Bone marrow (tissue), 2 donors: ENCODE measurements at places on chromosomes 16 and 17.

DNA sequence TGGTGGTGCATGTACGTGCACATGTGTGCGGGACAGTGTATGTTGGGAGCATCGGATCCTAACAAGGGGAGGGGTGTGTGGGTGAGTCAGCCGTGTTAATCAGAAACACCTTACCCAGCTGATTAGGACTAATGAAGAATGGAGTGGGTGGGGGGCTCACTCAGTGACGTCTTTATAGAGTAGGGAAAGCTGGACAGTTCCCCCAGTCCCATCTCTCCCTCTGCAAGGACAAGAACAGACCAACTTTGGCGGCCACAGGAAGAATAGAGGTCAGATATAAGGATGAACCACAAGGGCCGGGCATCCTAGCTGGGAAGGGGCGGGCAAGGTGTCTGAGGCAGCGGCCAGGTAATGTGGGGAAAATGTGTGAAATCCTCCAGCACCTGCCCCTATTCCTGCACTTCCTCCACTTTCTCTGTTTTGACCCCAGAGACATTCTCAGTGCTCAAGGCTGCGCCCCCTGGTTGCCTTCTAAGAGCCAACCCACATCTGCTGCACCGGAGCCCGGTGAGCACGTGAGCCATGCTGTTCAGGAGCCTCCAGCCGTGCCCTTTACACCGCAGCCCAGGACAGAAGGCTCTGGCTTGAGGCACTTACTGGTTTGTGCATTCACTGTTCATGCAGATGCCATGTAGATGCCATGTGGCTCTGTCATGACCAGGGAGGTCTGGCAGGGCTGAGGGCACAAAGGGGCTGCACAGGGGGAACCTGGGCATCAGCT, 18.9 kb upstream of the TBX21 start:
- DNase-seq = no peak

GRCh38 chr16:76222087-76222486, 55.1 kb upstream of the CNTNAP4 start:
- DNase-seq = no peak

GRCh38 chr16:31397096-31397660, 4.0 kb downstream of the ITGAD start:
- no peak for DNase-seq

- DNase-seq = no peak
These were observed 139.5 kb upstream of the PMFBP1 start for GRCh38 chr16:72311426-72311825.

DNA sequence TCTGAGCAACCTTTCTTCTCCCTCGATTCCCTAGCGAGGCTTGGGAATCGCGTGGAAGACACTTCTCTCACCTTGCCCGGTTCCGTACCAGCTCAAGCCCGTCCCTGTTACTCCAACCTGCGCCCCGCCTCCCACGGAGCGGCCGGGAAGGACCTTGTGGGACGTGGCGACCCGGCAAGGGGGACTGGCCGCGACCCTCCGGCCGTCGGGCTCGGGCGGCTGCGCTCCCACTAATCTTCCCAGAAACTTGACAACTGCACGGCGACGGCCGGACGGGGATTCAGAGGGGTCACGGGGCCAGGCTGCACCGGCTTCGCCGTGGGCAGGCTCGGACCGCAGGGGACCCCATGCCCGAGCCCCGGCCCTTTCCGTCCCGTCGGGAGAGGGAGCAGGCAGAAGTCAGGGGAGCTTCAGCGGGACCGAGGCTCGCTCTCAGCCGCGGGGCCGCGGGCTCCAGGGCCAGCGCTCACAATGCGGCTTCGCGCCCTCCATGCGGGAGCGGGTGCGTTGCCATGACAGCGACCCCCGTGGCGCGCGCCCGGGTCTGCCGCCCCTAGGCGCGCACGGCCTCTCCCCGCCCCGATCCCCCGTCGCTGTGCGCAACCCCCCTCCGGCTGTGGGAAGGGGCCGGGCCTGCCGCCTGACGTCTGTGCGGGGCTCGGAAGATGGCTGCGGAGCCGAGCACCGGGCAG, at the start of gene SGSM2:
SGSM2 (plus strand) TSS at position 650 of the 692 bp plus-strand sequence. CDS start 188 bp downstream, outside the sequence.
- DNase-seq = peak; percentile 18

DNA sequence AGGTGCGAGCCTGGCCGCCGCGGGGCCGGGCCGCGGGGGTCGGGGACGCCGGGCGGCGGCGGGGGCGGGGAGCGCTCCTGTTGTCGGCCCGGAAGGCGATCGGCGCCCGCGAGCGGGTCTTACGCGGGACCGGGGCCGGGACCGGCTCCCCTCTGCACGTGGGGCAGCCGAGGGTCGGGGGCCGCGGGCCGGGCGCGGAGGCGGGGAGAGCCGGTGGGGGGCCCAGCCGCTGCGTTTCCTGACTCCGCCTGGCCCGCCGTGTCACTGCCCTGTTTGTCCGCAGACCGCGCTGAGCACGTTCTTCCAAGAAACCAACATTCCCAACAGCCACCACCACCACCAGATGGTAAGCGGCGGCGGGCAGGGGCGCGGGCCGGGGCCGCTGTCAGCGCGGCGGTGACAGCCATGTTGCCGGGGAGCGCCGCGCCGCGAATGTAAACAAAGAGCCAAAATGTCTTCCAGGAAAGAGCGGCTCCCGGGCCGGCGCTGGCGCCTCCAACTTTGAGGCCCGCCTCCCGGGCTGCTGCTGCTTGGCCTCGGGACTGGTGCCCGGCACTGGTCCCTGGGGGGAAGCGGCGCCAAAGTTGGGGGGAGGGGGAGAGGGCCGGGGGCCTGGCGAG, 586 bp downstream of the UBALD2 start:
- DNase-seq = no peak

- DNase-seq = no peak
These were observed 9.4 kb downstream of the ABCC1 start for GRCh38 chr16:15958703-15959348.

GRCh38 chr17:49187301-49187700, 23.1 kb downstream of the GNGT2 start:
- DNase-seq = no peak

- no peak for DNase-seq
These were observed 21.7 kb upstream of the PAFAH1B1 start for GRCh38 chr17:2571523-2572303.

DNA sequence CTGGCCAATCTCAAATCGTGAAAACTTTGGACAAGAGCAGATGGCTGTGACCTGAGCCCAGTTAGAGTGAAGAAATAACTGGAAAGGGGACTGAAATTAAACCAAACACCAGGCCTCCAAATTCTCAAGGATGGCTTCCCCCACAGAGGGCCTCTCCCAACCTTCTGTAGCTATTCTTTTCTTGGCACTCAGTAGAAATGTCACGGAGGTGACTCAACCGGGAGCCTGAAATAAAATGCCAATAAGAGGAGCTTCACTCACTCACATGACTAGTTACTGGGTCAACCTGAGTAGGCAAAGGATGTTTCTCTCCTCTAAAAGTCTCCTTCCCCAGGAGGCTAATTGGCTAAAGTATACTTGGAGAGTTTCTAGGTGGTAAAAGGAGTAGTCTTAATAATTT, 230.7 kb downstream of the MAF start:
- no peak for DNase-seq

DNA sequence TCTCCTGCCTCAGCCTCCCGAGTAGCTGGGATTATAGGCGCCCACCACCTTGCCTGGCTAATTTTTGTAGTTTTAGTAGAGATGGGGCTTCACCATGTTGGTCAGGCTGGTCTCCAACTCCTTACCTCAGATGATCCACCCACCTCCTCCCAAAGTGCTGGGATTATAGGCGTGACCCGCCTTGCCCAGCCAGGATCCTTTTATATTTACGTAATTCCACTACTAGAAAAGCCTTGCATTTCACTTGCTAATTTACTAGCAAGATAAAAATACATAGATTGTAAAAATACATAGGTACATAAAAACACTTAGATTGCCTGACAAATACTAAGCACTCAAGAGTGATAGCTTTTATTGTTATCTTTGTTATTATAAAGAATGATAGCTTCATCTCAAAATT, 47.5 kb downstream of the GDPD1 start:
- no peak for DNase-seq

DNA sequence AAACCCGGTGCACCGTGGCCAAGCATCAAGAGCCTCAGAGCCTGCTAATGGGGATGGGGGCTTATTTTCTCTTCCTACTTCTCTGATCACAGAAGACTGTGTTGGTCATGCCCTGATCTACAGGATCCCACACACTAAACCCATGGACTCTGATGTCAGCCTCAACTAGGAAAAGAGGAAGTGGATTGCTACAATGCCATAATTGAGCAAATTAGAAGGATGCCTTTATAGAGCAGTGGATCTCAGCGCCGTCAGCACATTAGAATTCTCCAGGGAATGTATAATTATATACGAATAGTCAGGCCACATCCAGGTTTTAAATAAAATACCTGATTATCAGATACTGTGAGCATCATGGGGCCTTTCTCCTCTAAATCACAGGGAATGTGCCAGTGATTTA, 64.8 kb downstream of the VAT1L start:
- DNase-seq = no peak

DNA sequence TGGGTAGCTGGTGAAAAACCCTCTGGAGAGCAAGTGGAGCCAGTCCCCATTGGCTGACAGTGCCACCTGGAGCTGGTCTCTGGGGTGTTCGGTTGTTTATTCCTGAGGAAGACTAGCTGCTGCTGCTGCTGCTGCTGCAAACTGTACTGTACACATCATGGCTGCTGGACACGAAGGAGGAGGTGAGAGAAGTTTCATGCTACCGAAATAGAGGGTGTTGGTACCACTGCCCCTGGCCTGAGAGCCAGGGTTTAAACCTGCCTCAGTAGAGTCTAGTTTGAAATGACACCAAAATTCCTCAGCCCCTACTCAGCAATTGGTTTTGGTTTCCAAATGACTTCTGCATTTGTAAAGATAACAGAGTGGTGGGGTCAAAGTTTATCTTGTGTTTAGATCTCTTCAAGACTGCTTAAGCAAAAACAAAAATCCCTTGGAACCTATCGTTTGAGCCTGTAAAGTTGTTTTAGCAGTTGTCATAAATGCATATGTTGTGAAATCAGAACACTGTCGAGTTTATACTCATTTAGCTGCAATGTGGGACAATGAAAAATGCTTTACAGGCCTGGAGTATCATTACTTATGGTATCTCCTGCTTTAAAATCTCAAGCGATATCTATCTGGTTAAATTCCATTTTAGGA, 40.8 kb downstream of the CYB5B start:
- DNase-seq = no peak

GRCh38 chr17:76274112-76274956, 9.2 kb downstream of the UBALD2 start:
- no peak for DNase-seq

DNA sequence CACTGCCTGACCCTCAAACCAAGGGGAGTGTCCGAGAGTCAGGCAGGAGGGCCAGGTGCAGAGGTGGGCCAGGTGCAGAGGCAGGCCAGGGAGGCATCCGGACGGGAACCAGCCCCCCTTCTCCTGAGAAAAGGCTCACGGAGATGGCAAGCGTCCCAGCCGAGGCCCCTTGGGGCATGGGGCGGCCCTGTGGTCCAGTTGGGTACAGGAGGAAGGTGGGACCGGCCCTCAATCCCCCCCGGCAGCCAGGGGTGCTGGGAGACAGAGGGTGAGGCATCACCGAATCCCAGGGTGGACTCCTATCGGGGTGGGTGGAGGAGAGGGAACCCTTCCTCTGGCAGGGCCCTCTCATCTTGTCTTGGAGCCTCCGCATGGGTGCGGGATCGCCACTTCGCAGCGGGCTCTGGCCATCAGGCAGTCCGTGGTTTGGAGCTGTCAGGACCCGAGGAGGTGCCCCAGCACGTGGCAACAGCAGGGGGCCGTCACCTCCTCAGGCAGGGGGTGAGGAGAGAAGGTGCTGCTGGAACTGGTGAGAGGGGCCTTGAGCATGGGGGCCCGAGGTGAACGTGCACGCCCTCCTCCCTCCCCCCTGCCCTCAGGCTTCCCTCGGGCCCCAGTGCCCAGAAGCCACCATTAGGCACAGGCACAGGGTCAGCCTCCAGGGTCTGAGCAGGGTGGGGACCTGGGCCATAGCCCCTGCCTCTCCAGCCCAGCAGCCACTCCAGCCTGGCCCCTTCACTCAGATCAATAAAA, 38.7 kb upstream of the SLC38A10 start:
- DNase-seq = no peak

DNA sequence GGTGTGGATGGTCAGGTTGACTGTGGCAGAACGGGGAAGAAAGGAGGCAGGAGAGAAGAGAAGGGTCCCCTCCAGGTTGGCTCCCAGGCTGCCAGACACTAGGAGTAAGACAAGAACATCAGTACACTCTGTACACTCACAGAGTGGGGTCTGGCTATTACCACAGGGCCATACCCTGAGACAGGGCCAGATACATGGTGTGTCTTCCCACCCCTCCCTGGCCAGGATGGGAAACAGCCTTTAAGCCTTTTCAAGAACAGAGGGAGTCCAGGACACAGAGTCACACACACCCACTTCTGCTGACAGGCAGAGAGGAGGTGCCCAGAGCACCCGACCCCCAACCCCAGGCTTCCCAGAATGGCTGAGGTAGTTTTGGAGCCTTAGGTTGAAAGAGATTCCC, 99.4 kb downstream of the LITAF start:
- no peak for DNase-seq

GRCh38 chr16:77812856-77813500, 24.6 kb downstream of the VAT1L start:
- DNase-seq = no peak

DNA sequence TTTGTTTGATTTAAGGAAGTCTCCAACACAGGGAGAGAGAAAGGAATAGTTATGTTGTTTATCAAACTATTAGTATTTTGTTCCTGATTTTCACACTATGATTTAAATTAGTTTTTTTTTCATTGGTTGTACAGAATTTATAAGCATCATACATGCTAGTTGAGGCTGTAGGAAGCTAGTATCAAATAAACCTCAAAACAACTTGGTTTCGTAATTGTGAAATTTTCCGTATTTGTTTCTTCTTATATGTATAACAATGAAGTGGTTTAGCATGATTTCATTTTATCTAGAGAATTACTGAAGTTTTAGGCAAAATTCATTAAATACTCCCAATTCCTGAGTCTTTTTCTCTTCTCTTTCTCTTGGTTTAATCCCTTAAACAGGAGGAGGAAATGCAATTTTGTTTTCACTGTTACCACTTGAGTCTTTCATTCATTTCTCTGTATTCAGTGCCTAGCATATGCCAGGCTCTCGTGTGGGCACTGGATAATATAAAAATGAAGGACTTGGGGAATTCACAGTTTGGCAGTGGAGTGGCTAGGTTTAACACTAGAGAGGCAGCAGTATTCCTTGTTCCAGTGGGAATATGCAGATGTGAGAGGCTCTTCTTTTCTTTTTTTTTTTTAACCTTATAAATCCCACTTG, 1.8 kb downstream of the CYLD start:
- DNase-seq = no peak

DNA sequence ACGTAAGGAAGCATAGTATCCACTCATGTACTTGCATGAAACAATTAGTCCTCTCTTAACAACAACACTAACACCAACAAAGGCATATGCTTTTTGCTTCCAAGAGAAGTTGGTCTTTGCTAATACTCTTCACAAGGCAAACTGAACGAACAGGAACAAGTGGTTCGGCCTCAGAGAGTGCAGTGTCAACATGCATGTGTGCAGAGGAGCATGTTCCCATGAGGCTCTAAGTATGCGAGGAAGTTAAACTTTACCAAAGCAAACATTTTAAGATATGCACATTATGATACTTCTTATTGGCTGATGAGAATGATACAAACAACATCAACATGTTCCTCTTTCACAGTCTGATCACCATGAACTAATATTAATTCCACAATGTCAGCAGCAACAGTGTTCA, 285.3 kb upstream of the IRX5 start:
- DNase-seq = no peak

- peak; percentile 73 for DNase-seq
These were observed 744 bp upstream of the GGNBP2 start for GRCh38 chr17:36544044-36544306.

- no peak for DNase-seq
These were observed 105.1 kb upstream of the METRNL start for GRCh38 chr17:82974136-82974952.
